ENCODE measurements at places on chromosomes 13 and 19.

GRCh38 chr19:46134527-46134926, 10.0 kb upstream of the IGFL3 start:
- no peak for DNase-seq

GRCh38 chr19:14113762-14114414, 3.7 kb downstream of the PRKACA start:
- no peak for DNase-seq

DNA sequence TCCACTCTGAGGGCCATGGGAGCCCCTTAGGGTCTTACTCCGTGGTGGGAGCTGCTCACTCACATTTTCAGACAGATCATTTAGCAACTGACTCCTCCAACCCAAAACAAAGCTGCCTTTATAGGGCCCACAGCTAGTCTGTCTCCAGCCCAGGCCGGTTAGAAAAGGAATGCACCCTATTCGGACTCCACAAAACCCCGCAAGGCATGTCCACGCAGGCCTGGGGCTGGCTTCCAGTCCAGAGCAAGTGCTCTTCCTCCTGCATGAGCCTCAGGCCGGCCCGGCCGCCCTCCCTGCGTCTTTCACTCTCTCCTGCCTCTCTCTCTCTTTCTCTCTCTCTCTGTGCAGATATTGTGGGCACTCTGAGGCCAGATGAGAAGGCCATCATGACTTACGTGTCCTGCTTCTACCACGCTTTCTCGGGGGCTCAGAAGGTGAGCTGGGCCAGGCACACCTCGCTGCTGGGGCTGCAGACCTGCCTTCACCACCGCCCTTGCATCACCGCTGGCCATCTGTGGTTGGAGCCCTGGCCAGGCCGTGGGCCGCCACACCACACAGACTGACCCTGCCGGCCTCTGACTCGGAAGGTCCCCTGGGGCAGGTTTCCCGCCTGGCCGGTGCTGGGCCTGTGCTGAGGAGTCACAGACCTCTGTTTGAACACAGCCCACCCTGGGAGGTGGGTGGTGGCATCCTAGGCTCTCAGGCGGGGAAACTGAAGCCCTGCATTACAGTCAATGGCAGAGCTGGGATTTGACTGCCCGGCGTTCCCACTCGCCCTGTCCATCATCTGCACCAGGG, 33.1 kb downstream of the CAPN12 start:
- DNase-seq: no peak

DNA sequence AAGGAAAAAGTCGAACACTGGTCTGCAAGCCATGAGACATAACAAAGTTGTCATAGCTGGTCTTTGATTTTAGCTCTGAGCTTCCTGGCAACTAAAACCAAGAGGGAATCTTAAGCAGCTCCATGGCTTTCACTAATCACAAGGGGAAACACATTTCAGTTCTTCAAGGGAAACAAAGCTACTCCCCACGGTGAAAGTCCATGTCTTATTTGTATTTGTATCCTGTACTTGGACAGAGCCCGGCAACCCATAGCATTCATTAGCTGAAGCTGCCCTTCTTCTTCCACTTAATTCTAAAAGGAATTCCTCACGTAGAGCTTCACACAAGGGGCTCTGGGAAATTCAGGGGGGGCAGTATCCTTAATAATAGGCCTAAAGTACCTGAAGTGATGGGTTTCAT, 128.9 kb downstream of the RGCC start:
- DNase-seq: no peak

DNA sequence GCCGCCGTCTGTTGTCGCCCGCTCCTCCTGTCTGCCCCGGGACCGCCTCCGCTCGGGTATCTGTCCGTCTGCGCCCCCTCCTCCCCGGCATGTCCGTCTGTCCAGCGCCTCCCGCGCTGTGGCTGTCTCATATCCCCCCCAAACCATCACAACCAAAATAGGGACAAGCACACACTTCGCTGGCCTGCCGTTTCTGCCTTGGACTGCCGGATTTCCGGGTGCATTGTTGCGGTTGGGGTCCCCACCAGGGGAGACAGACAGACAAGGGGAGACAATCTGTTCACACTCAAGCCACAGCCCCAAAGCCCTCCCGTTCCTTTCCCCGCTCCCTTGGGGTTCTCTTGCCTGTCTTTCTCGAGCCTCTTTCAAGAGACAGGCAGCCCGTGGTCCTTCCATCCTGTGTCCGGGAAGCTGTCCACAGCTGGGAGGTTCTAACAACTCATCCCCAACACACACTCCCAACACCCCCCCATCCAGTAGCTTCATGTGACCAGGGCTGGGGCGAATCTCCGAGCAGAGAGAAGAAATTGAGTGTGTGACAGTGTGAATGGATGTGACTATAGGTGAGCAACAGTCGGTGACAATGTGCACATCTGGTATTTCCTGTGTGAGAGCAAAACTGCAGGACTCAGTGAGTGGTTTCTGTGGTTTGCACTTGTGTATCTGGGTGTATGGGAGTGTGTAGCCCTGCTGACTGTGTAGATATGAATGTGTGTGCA, 16.5 kb upstream of the FOSB start:
- peak; percentile 33 for DNase-seq

Measured in stomach (tissue), 19 donors.